ENCODE measurements at places on chromosomes 7 and 10. TPM values are rescaled to one million over a fixed set of nuclear protein-coding genes. Genes with fewer than 3 reads are reported as not detected.

GRCh38 chr7:100489824-100490223 is 6.1 kb downstream of the NYAP1 start:
- DNase-seq, result peak; percentile 99
- no peak overlapping the region for H3K4me3 ChIP-seq
- H3K27me3 ChIP-seq, result no peaks in the 10 kb centered on the region
- no peaks in the 10 kb centered on the region for H3K36me3 ChIP-seq

- H3K4me3 ChIP-seq, result no peak overlapping the region
- H3K36me3 ChIP-seq, result no peaks in the 10 kb centered on the region
- no peak overlapping the region for H3K27ac ChIP-seq
- H3K27me3 ChIP-seq, result no peaks in the 10 kb centered on the region
- H3K4me1 ChIP-seq, result no peaks in the 10 kb centered on the region
Observed at GRCh38 chr7:17640730-17641377, 299.4 kb downstream of the SNX13 start.

- H3K27me3 ChIP-seq, result no peaks in the 10 kb centered on the region
- no peak overlapping the region for H3K27ac ChIP-seq
- no peaks in the 10 kb centered on the region for H3K36me3 ChIP-seq
Observed at GRCh38 chr7:88967432-88967831, 171.9 kb upstream of the TEX47 start.

GRCh38 chr10:118161461-118162246 is 114.9 kb upstream of the RAB11FIP2 start:
- H3K4me1 ChIP-seq, result no peaks in the 10 kb centered on the region
- no peaks in the 10 kb centered on the region for H3K36me3 ChIP-seq
- H3K27ac ChIP-seq, result no peak overlapping the region
- H3K27me3 ChIP-seq, result peaks cover 2% of the 10 kb centered on the region

- H3K36me3 ChIP-seq, result no peaks in the 10 kb centered on the region
- no peak overlapping the region for H3K27ac ChIP-seq
- no peaks in the 10 kb centered on the region for H3K4me1 ChIP-seq
- H3K4me3 ChIP-seq, result no peak overlapping the region
Observed at GRCh38 chr7:148503900-148504487, 86.6 kb upstream of the C7orf33 start.

DNA sequence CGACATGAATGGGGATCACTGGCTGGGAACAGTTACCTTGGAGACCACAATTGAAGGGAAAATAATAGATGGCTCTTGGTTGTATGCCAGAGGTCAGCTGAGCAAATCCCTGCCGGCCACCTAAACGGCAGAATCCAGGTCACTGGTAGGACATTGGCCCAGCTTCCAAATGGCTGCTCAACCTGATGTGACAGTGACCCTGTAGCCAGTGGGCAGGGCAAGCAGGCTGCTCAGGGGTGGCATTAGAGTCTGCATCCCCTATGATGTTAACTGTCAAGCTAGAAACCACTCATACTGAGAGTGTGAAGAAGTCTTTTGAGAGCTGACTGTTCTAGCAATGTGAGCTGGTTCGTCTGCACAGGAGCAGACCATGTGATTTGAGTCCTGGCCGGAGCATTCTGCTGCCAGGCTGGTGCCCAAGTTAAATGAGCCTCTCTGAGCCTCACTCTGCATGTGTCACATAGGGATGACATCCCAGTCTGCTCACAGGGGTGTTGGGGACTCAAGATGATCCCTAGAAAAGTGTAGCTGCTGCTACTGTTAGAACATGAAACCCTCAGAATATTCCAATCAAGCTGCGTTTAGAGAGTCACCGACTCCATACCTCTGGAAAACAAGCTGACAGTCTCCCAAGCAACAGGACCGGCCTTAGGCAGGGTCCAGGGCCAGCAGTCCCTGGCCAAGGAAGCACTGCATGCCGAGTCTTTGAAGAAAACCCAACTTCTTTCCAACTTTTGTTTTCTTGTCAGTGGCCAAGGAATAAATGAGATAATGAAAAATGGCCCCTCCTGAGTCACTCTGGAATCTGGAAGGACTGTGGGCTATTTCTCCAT is 69.7 kb downstream of the VWA2 start:
- no peak overlapping the region for H3K4me3 ChIP-seq
- H3K27ac ChIP-seq, result no peak overlapping the region
- no peaks in the 10 kb centered on the region for H3K27me3 ChIP-seq
- H3K36me3 ChIP-seq, result no peaks in the 10 kb centered on the region
- no peak for DNase-seq
- H3K4me1 ChIP-seq, result no peaks in the 10 kb centered on the region

The HOXA5 gene
- not detected for total RNA-seq

The ZNF425 gene
- total RNA-seq, result 0.66 TPM

DNA sequence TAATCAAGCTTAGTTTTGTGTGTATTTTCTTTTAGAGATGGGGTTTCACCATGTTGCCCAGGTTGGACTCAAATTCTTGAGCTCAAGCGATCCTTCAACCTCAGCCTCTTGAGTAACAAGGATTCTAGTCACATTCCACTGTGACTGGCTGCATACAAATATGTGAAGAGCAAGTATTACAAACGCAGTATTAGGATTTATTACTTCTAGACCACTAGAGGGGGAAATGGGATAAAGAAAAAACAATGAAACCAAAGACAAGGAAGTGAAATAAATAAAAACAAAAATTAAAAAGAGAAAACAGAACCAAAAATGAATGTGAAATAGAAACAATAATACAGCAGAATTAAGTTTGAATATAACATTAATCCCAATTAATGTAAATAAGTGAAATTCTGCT is 308.7 kb downstream of the ANKRD30A start:
- H3K36me3 ChIP-seq, result no peaks in the 10 kb centered on the region
- H3K27ac ChIP-seq, result no peak overlapping the region
- no peak overlapping the region for H3K4me3 ChIP-seq
- no peak for DNase-seq

- H3K27ac ChIP-seq, result no peak overlapping the region
- no peaks in the 10 kb centered on the region for H3K27me3 ChIP-seq
- no peak overlapping the region for H3K4me3 ChIP-seq
- no peaks in the 10 kb centered on the region for H3K4me1 ChIP-seq
- no peaks in the 10 kb centered on the region for H3K36me3 ChIP-seq
- DNase-seq, result no peak
Observed at GRCh38 chr10:75556320-75556719, 124.9 kb downstream of the LRMDA start.

DNA sequence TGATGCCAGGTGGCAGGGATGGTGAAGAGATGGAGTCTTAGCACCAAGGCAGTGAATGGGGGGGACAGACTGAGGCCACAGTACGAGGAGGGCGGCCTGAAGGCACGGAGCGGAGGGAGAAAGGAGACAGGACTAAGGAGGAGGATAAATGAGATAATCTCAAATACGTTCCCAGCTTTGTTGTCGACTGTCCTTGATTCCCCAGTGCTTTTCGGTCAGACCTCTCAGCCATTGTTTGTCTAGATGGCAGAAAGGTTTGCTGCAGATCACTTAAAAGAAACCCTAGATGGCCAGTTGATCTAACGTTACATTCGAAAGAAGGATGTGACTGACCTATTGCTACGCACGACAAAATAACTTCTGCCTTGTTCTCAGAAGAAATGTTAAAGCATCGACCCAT is 479.0 kb downstream of the GATA3 start:
- no peak for DNase-seq
- H3K36me3 ChIP-seq, result no peaks in the 10 kb centered on the region
- H3K27ac ChIP-seq, result no peak overlapping the region
- H3K27me3 ChIP-seq, result no peaks in the 10 kb centered on the region

- H3K27me3 ChIP-seq, result no peaks in the 10 kb centered on the region
- no peaks in the 10 kb centered on the region for H3K4me1 ChIP-seq
- H3K27ac ChIP-seq, result no peak overlapping the region
Observed at GRCh38 chr10:77037735-77038403, 599.7 kb downstream of the KCNMA1 start.

- no peaks in the 10 kb centered on the region for H3K36me3 ChIP-seq
- no peaks in the 10 kb centered on the region for H3K27me3 ChIP-seq
Observed at GRCh38 chr7:26265065-26265464, 26.6 kb upstream of the SNX10 start.

The CYP3A4 gene
- 0.07 TPM for total RNA-seq

All from K562 (cell line).